ENCODE measurements at places on chromosomes 12 and 14. TPM values are rescaled to one million over a fixed set of nuclear protein-coding genes. Genes with fewer than 3 reads are reported as not detected.

Gene CLEC1B
- total RNA-seq: not detected

Gene PAPLN
- total RNA-seq: 5.1 TPM

Gene FGD4
- 17.4 TPM for total RNA-seq

Gene RPL10L
- total RNA-seq: not detected

DNA sequence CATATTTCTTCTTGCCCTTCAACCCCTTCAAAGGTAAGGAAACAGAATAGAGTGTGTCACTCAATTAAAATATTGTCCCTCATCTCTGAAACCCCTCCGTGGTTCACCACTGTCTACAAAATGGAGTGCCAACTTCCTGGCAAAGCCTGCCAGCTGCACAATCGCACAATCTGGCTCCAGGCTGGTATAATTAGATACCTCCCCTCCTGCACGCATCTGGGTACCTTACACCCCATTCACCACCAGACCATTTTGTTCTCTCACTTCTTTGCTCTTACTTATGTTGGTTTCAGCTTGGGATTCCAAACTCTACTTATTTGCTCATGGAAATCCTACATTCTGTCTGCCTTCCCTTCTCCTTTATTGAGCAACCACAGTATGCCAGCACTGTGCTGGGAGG is 314.9 kb downstream of the NUAK1 start:
- no peak for ATAC-seq

DNA sequence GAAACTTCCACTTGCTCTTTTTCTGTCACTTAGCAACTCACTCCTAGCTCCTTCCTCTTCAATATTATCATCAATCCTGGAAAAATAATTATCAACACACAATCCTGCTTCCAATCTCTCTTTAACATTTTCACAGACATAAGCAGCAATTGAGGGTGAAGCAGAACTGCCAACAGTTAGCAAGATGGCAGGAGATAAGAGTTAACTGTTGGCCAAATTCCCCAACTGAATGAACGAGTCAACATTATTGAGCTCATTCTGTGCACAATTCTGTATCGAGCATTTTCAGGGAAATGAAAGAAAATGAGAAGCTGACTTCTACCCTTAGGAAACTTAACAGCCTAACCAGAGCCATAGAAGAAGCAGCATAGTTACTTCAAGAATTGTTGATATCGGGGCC is 152.0 kb downstream of the KCNA5 start:
- no peak for ATAC-seq

GRCh38 chr14:71448431-71449315 is 483.6 kb upstream of the RGS6 start:
- peak; percentile 77 for ATAC-seq

DNA sequence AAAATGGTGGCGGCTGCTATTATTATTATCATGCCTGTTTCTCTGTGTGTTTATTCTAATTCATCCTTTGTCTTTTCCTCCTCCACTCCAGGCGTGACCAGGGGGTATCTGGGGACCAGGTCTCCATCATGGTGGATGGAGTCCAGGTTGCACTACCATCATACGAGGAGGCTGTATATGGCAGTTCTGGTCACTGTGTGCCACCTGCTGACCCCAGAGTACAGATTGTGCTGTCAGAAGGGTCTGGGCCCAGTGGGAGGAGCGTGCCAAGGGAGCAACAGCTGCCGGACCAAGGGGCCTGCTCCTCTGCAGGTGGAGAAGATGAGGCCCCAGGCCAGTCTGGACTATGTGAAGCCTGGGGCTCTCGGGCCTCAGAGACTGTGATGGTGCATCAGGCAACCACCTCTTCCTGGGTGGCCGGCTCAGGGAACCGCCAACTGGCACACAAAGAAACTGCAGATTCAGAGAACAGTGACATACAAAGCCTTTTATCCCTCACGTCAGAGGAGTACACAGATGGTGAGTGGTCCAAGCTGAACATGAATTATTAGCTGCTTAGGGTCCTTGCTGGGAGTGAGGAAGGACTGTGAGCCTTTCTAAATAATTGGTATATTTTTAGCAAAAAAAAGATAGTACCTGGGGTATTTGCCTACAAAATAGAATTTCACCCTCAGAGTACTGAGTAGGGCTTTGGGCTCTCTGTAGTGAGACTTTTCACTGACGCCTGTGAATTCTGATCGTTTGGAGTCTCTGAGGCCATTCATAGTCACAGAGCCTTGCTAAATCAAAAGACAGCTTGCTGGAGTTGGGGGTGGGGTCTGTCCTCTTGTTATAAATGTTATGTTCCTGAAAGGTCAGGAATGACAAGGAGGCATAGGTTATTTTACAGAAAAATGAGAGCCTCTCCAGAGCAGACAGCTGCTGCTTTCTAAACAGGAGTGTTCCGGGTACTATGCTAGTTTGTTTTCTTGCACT is 58.1 kb upstream of the SRSF5 start:
- ATAC-seq: peak; percentile 2

- peak; percentile 82 for ATAC-seq
Observed at GRCh38 chr12:77062846-77063461, 2.4 kb downstream of the E2F7 start.

DNA sequence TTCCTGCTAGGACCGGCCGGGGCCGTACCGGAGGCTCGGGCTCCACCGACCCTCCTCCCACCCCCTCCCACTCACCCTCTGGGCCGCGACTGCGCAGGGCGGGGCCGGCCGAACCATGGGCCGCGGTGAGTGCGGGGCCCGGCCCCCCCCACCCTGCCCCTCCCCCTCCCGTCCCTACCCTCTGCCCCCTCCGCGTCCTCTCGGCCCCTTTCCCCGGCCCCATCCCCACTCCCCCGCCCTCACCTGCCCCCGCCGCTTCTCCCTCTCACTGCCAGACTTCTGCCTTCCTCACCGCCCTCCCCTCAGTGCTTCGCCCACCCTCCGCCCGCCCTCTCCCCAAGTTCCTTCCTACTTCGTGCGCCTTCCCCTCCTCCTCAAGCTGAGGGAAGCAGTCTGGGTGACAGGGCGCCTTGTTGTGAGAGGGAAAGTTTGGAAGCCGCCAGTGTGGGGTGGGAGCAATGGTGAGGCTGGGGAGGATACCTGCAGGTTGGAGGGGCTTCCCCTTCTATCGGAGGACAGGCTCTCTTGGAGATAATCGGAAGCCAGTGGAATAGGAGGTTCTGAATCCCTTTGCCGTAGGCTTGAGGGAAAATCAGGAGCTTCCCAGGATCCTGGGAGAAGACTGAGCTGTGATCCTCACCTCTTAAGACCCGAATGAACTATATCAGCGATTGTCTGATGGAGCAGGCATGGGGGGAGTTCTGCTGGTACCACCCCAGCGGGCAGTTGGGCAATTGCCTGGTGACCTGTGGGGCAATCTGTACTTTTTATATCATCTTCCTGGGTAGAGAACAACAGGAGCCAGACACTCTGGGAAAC is 472 bp downstream of the MBD6 start:
- no peak for ATAC-seq

DNA sequence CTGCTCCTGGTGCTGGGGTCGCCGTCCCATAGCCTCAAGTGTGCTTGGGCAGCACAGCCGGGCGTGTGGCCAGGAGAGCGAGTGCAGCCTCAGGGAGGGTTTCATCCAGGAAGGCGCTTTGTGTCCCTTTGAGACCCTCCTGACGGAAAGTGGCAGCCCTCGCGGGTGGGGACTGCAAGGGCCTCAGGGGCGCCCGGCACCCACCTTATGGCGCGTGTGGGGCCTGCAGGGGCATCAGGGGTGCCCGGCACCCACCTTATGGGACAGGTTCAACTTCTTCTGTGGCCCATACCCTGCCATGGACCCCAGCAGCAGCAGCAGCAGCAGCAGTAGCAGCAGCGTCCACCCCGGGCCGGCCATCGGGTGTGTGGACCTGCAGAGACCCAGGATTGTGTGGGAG is 4.5 kb downstream of the LRCOL1 start:
- no peak for ATAC-seq

DNA sequence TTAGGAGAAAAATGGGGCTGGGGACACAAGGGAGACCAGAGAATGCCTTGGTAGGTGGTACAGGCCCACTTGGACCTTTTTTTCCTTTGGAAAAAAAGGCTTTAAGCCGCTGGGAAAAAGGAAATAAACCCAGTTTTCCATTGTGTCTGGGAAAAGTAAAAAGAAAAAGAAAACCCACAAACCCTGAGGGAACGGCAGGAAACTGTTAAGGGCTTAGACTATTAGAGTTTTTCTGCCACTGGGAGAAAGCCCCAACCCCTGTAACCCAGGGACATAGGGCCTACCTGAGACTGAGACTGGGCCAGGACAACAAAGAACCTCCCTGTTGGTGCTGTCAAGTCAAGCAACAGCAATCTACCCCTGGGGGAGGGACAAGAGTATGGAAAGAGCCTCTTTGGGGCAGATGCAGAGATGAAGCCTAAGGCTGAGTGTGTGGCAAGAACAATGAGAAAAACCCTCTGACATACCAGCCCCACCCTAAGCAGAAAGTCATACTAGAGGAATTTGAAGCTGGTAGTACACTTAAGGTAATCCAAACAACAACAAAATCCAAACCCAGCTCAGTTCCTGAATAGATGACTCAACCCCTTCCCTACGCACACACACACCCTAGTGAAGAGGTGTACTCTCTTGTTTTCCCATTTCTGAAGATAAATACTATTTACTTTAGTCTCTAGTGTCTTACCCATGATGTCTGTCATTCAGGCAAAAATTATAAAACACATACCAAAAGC is 22.8 kb downstream of the ATF1 start:
- peak; percentile 98 for ATAC-seq

Measured in esophagus mucosa (tissue), 1 donor.